Fibroblast of skin of left quadriceps (primary cell): ENCODE measurements at places on chromosomes 12 and 14.

DNA sequence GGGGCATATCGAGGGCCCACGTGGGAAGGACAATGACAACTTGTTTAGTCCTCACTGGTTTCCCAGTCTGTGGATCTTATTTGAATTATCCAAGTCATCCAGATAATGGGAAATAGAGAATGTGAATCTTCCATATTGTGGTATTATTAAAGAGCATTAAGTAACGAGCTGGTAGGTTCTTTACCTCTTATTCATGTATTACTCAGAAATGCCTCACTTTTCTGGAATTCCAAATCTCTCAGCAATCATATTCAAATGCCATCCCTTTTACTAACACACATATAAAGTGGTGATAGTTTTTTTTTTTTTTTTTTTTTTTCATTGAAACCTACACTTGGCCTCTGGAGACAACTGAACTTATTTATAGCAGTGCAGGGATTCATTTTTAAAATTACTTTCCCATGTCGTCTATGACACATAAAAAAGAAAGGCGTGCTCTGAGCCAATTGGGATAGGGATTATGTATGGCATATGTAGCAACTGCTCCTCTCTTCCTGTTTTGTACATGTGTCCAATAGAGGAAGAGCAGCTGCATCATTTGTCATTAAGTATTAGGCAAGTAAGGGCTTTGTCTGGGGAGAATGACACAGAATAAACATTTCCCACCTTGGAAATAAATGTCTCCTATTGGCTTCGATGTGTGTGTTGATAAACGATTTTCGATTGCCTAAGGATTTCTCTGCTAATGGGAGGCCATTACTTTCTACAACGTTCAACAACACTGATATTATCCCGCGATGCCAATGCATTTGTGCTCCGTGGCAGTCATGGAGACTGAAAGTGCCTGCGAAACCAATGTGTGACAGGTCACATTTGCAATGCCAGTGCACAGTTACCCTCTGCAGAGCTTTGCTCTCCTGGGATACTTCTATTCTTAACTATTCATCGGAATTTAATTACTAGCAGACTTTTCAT is 78.6 kb upstream of the IFNG-AS1 start:
- DNase-seq: peak; percentile 97

DNA sequence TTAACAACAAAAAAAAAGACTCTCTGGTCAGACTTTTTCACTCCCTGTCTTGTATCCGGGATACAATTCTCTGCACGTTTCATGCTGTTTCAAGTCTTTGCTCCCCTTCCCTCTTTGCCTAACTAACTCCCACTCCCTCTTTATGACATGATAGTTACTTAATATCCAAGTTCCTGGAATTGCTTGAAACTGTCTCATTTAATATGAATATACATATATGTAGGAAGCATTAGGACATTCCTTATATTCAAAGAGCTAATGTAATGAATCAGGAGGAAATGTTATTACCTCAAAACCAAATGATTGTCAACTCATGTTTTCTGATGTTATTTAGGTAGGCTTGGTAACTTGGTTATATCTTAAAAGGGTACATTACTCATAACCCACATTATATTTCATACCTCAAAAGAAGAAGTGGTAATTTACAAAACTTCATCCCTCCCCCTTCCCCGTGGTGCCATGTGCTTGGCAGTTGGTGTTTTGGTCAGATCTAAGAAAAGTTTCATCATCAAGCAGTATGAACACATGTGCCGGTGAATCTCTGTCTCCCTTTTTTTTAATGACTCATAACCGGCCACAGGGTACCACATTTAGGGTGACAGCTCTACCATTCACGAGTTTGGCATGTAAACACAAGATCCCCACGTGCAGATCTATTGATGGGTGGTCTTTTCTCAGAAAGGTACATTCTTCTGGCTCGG is 56.5 kb downstream of the HCAR2 start:
- DNase-seq: peak; percentile 59

- DNase-seq: no peak
These were observed 83.1 kb upstream of the PAWR start for GRCh38 chr12:79773896-79774295.

DNA sequence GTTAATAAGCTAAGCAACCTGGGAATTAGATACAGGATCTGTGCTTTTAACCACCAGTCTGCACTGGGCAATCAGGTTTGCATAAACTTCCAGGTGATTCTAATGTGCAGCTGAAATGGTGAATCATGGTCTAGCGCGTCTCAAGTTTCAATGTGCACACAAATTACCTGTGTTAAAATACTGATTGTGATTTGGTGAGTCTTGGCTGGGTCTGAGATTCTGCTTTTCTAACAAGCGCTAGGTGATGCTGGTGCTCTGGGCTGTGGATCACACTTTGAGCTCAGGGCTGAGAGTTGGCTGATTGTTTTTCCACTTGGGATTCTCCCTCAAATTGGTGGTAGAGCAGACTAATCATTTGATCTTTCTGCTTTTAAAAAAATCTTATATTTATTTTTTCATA is 124.8 kb downstream of the C12orf75 start:
- DNase-seq: no peak

GRCh38 chr14:53365486-53366130 is 212.5 kb upstream of the DDHD1 start:
- DNase-seq: no peak

GRCh38 chr14:75437201-75438143 is 9.7 kb downstream of the JDP2 start:
- no peak for DNase-seq
